ENCODE measurements at places on chromosomes 3 and 15. TPM values are rescaled to one million over a fixed set of nuclear protein-coding genes. Genes with fewer than 3 reads are reported as not detected.

SLC28A1 gene
- total RNA-seq: not detected

TRPM1 gene
- not detected for total RNA-seq

FETUB gene
- not detected for total RNA-seq

RAB6B gene
- 0.29 TPM for total RNA-seq

TAGLN3 gene
- total RNA-seq: 0.39 TPM

KIF7 gene
- 2.9 TPM for total RNA-seq

LMAN1L gene
- not detected for total RNA-seq

C3orf70 gene
- 8.2 TPM for total RNA-seq

GHSR gene
- not detected for total RNA-seq

LNP1 gene
- 10.0 TPM for total RNA-seq

DNAH12 gene
- 1.6 TPM for total RNA-seq

GP5 gene
- total RNA-seq: not detected

SI gene
- total RNA-seq: not detected

CCDC33 gene
- total RNA-seq: 1.1 TPM

IFT80 gene
- total RNA-seq: 44.7 TPM

PYGO1 gene
- total RNA-seq: 9.7 TPM

ZBTB20 gene
- total RNA-seq: 7.7 TPM

ATP13A5 gene
- not detected for total RNA-seq

SEMA3F gene
- total RNA-seq: 1.9 TPM
